DMS53 (cell line): ENCODE measurements at places on chromosomes 7 and 10.
A peak's percentile ranks its signal among the peaks of the same experiment; 100 is the strongest.

- DNase-seq, result no peak
Observed at GRCh38 chr7:130611218-130611617, 57.3 kb downstream of the COPG2 start.

- DNase-seq, result no peak
Observed at GRCh38 chr10:819326-819725, 112.2 kb downstream of the LARP4B start.

DNA sequence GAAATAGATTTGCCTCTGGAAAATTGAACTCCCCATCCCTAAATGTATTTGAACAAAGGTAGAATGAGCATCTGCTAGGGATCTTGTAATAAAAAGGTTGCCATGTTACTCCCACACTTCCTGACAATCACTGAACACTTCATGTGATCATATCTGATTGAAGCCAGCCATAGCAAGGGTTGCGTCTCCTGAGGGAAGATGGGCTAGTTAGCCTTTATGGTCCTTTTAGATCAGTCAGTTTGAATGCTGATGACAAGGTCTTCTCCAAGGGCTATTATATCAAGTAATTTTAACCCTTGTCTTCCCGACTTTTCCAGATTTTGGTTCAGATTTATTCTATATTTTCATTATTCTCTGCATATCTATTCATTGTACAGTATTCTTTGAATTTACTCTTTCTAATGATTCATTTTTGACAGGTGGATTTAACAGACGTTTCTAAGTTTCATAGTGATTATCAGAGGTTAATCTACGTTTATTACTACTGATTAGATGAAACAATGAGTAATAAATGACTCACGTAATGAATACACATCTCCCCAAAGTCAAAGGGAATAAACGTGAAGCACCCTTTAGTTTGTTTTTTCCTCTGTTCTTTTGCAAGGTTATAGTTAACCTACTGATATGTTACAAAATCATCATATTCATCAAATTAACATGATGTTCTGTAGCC, 28.1 kb downstream of the CSGALNACT2 start:
- DNase-seq, result peak; percentile 28

- peak; percentile 99 for DNase-seq
Observed at GRCh38 chr10:33134011-33134751, 176.2 kb upstream of the ITGB1 start.

DNA sequence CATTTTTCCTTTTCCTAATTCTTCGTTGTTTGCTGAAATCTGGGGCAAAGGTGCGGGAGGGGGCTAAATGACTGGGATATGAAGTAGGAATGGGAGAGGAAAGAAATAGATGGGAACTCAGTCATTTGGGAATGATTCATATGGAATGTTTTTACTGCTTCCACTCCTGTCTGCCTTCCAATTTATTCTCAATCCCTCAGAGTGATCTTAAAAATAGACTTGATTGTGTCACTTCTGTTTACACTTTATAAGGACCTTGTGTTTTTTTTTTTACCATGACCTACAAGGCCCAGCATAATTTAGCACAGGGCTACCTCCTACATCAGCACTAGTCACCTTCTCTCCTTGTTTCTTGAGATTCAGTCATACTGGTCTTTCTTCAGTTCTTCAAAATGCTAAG, 97.9 kb downstream of the PTEN start:
- peak; percentile 36 for DNase-seq
